ENCODE measurements at places on chromosomes 3 and 15.

GRCh38 chr3:46894256-46894655 lies 16.7 kb downstream of the PTH1R start:
- no peak for DNase-seq

DNA sequence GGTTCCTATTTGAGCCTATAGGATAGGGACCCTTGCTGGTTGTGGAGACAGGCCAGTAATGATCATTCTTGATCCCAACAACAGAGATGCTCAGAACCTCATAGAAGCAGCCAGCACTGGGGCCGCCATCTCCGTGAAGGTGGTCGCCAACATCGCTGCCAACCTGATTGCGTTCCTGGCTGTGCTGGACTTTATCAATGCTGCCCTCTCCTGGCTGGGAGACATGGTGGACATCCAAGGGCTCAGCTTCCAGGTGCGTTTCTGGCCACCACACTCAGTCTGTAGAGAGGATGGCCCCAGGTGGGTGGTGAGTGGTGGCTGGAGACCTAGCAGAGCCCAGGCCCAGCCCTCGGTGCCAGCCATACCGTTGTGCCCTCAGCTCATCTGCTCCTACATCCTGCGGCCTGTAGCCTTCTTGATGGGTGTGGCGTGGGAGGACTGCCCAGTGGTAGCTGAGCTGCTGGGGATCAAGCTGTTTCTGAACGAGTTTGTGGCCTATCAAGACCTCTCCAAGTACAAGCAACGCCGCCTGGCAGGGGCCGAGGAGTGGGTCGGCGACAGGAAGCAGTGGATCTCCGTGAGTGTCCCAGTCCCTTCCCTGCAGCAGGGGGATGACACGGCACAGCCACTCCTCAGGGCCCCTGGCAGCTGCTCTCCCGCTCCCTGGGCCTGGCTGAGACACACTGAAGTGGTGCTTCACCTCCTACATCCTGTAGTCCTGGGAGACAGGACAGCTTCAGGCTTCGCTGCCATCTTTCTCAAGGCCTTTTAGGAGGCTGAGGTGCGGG lies 46.5 kb upstream of the PDE8A start:
- DNase-seq, result no peak

DNA sequence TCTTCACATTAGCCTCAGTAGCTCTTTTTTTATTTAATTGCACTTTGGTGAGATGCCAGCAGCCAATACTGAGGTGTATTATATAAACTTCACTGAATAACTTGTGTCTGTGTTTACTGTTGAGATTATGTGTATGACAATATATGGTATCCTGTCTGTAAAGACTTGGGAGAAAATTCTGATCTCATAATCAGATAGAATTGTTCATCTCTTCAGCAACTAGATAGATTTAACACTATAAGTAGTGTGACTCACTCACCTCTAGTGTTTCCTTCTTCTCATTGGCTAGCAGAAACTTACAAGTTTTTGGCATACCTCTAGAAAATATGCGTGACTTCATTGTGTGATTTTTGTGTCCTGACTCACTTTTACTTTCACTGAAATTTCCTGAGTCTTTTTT lies 67.6 kb upstream of the TGFBR2 start:
- DNase-seq, result no peak

DNA sequence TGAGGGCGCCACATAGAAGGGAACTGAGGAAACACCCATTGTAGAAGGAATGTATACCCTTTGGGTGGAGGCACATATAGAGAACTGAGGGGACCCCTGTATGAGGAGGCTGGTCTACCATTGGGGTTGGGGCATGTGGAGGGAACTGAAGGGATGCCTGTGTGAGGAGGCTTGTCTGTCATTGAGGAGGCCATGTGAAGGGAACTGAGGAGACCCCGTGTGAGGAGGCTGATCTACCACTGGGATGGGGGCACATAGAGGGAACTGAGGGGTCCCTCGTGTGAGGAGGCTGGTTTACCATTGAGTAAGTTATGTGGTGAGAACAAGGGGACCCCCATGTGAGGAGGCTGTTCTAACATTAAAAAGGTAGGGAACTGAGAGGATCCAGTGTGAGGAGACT lies 156.1 kb downstream of the FBLN2 start:
- DNase-seq, result no peak

DNA sequence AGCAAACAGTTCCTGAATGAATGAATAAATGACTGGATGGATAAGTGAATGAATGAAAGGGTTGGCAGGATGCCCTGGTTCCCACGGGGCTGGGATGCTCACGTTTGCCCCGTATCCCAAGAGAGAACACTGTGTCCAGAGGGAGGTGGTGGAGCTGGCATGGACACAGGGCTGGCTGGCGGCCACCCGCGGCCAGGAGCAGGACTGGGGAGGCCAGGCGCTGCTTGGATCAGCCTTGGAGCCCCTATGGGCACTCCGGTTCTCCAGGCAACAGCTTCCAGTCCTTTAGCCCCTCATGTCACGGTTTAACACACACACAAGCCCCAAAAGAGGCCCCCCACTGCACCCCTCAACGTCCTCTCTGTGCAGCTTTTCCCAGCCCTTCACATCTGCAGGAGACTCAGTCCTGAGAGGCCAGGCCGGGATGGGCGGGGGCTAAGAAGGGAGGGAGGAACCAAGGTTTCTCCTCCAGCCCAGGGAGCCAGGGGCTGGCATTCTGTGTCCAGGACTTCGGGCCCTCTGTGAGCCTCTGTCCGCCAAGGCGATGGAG lies 86.0 kb upstream of the ALDH1L1 start:
- DNase-seq, result no peak

GRCh38 chr3:13137941-13138832 lies 65.0 kb upstream of the IQSEC1 start:
- no peak for DNase-seq

DNA sequence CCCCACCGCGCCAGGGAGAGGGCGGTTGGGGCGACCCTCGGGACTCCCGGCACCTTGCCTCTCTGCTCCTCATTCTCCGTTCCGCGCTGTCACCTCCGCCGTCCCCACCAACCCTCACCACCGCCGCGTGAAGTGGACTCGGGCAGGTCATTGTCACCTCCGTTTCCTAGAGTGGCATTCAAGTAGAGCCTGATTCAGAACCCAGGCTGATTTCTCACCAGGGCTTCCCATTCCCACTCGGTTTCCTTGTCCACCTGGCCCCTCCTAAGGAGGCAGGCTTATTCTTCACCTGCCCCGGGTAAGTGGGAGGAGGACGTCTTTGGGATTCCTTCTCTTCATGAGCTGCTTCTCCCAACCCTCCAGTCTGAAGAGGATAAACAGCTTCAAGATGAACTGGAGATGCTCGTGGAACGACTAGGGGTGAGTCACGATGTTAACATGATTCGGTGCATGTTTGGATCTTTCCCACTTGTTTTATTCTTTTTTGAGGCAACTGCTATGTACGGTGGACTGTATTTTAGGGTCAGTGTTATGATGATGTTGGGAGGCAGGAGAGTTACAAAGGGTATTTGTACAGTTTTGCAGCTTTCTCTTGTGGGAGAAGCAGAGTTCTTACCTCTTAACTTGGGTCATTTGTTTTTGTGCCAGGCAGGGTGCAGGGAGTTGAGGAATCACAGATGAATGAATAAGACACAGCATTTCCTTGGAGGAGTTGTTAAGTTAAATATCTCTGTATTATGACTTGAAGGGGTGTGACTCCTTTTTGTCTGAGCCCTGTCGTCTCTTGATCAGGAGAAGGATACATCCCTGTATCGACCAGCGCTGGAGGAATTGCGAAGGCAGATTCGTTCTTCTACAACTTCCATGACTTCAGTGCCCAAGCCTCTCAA lies 692 bp downstream of the PSMD2 start:
- DNase-seq, result no peak

GRCh38 chr15:56996093-56996492 lies 77.6 kb downstream of the TCF12 start:
- DNase-seq, result no peak

- DNase-seq, result no peak
These were observed 172.2 kb downstream of the GHSR start for GRCh38 chr3:172276103-172276502.

DNA sequence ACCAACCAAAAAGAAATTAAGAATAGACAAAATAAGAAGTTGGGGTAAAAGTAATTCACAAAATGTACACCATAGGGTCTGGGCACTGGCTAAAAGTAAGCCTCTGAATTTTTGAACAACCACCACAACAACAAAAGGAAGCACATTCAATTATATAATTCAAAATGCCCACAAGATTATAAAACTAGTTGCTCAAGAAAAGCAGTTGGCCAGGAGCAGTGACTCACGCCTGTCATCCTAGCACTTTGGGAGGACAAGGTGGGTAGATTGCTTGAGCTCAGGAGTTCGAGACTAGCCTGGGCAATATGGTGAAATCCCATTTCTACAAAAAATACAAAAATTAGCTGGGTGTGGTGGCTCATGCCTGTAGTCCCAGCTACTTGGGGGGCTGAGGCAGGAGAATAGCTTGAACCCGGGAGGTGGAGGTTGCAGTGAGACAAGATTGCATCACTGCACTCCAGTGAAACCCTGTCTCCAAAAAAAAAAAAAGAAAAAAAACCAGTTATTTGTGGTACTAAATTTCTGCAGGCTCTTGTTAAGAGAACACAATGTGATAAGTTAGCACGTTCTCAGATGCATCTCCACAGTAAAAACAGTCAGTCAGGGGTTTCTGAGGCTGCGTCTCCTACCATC lies 6.6 kb upstream of the ATP11B start:
- DNase-seq, result no peak

GRCh38 chr15:58410353-58410752 lies 21.4 kb upstream of the LIPC start:
- no peak for DNase-seq
